ENCODE measurements at places on chromosomes 5 and 9.

DNA sequence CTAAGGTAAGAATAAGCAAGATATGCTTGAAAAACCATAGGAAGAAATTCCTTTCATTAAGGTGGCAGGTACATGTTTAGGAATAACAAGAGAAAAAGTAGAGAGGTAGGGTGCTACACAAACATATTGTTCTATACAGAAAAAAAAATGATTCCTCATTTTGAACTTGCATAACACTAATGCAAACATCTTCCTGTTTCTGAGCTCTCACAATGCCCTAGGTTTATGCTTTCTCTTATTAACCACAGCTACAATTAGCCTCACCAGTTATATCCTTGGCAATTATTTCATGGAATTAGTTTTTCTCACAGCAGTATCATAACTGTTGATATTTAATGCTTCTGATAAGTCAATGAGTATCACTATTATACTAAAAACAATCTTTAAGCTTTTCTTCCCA lies 20.7 kb downstream of the CEMIP2 start:
- DNase-seq: no peak

DNA sequence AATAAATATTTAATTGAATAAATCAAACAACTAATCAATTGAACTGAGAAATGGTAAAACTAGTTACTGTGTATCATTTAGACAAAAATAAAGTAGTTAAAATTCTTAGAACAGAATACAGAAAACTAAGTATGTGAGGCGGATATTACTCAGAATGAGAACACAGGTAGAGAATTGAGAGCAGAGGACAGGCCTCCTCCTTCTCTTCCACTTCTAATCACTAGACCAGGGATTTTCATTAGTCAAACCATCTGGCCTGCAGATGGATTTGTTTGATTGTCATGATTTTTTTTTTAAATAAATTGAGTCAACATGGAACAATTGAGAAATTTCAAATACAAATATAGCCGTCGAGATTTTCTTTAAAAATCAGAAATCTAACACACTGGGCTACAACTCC lies 198.6 kb upstream of the HMHB1 start:
- no peak for DNase-seq

GRCh38 chr5:38985909-38986452 lies 88.2 kb downstream of the RICTOR start:
- no peak for DNase-seq

GRCh38 chr9:101512116-101512515 lies 21.5 kb upstream of the RNF20 start:
- no peak for DNase-seq

DNA sequence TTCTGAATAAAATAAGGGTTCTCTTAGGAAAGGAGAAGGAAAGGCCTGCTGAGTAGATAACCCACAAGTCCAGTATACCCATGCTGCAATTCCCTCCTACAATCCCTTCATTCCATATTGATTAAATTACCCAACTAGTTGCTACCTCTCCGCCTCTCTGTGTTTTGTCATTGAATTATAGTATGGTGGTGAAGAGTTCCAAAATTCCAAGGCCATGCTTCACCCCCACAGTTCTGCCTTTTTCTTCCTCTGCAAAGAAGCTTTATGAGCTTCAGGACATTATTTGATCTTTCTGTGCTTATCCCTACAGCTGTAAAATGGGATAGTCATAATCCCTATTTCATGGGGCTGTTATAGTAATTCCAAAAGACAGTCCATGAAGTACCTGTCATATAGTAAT lies 215.6 kb downstream of the ACTL7B start:
- DNase-seq: no peak

GRCh38 chr9:14006386-14007187 lies 307.4 kb downstream of the NFIB start:
- DNase-seq: no peak

DNA sequence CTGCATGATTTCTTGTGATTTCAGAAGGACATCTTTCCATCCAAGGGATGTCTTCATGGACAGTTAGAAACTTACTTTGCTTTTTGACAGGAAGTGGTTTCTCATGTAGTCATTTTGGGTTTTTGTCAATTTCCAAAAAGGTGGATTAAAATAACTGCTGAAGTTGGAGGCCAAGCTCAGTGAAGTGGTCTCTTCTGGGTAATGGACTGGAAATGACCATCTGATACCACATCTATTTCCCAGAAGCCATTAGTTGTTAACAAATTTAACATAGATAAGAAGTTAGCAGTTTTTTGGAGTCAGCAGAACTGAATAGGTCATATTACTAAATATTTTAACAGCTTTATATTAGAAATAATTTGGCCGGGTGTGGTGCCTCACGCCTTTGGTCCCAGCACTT lies 86.2 kb upstream of the MYO10 start:
- DNase-seq: no peak

- no peak for DNase-seq
Measured at GRCh38 chr5:72817671-72818266, 1.3 kb downstream of the TNPO1 start.

DNA sequence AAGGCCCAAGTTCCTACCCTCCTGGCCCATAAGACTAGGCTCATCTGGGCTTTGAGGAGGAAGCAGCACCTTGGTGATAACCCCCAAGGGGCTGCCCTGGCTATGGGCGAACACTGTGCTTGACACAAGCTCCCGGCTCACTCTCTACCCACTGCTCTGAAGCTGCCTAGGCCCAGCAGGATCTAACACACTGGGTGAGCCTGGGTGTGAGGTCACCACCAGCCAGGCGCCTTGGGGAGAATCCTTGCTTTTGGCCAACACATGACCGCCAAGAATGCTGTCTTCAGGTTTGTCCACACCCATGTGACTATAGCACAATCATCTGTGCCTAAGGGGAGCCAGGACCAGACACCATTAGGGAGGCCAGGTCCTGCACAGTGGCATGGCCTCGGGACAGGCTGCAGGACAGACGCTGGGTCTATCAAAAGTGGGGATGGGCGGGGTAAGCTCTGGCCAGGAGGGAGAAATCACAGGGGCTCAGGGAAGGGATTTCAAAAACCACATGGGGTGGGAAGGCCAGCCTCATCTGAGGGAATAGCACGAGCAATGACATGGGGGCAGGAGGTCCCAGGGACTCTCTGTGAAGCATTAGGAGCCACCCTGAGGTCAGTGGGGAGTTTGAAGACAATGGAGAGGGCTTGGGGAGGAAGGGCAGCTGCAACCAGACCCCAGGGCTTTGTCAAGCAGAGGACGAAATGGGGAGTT lies 29.6 kb downstream of the BICD2 start:
- no peak for DNase-seq

GRCh38 chr9:19533373-19533772 lies 124.6 kb downstream of the ACER2 start:
- no peak for DNase-seq

DNA sequence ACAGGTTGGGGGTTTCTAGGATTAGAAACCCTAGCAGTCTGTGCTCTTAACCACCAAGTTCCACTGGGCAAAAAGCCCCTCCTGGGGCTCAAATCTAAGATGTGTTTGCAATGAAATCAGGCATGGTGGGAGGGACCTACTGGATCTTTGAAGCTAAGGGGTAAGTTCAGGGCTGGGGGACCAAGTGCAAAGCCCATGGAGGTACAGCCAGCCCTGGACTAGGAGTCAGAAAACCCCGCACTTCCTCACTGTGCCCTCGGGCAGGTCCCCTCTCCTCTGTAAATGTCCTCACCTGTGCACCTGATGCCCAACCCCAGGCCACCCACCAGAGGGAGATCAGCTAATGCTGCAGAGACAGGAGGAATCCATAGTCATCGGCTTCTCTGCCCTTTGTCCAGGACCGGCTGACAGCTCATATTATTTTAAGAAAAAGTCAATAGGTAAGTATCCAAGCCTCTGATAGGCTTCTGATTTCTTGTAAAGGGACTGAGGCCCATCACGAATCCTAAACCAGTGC lies 138.3 kb downstream of the PAX5 start:
- DNase-seq: no peak

GRCh38 chr5:72525816-72526215 lies 18.6 kb upstream of the ZNF366 start:
- DNase-seq: no peak

DNA sequence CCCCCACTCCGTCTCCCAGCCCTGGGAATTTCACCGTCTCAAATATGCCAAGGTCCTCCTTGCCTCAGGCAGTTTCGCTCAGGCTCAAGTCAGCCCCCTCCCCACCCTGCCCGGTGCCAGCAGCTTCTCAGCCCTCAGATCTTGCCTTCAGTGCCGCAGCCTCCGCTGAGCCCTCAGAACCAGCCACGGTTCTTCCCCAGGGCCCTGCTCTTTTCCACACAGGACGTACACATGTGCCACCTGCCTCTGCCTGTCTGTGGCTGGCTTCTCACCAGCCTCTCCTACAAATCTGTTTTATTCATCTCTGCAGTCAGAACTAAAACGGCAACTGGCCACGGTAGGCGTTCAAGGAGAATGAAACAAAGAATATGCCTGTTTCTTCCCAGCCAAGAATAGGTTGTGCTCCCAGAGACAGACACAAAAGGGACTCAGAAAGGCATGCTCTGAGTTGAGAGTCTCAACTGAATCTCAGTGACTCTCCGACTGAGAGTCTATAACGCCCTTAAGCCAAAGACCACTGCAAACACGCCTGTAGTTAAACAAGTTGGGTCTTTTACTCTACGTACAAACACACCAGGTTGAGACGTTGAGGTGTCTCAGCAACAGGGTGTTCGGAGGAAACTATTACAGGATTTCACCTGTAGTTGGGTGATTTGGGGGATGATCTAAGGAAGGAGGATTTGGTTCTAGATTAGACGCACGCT lies 10.6 kb upstream of the GRIN1 start:
- DNase-seq: no peak

GRCh38 chr5:2742921-2743679 lies 8.4 kb downstream of the IRX2 start:
- DNase-seq: no peak

- DNase-seq: no peak
Measured at GRCh38 chr5:143126174-143127019, 277.1 kb downstream of the NR3C1 start.

- no peak for DNase-seq
Measured at GRCh38 chr9:93306081-93306480, 122.1 kb downstream of the WNK2 start.

DNA sequence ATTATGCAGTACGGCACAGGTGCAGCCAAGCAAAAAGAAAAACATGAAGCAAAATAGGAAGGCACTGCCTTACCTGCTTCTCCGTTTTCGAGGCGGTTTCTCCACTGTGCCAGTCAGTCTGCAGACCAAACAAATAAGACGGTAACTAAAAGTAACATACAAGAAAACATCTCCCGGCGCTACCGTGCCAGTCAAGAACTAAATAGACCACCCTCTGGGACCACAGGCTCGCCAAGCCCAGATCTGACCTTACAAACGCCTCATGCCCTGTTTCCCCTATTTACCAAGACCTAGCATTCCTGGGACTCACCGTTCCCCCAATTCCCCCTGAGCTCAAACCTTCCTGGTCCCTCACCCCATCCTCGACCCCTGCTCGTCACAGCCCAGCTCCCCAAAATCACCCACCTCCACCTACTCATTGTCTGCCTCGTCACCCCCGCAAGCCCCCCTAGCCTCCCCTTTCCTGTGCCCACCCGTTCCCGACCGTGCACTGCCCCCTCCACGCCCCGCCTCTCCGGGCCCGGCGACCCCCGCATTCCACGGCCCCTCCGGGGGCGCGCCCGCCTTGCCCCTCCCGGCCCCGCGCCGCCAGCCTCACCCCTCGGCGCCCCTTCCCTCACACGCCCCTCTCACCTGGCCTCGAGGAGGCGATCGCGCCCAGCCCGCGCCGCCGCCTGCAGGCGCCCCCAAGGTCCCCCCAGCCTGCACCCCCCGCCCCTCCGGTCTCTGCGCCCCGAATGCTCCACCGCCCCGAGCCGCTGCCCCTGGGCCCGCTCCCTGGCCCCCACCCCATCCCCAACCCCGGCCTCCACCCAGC lies 560 bp downstream of the SCAI start:
- DNase-seq: no peak

GRCh38 chr5:32217886-32218396 lies 43.8 kb upstream of the GOLPH3 start:
- no peak for DNase-seq

DNA sequence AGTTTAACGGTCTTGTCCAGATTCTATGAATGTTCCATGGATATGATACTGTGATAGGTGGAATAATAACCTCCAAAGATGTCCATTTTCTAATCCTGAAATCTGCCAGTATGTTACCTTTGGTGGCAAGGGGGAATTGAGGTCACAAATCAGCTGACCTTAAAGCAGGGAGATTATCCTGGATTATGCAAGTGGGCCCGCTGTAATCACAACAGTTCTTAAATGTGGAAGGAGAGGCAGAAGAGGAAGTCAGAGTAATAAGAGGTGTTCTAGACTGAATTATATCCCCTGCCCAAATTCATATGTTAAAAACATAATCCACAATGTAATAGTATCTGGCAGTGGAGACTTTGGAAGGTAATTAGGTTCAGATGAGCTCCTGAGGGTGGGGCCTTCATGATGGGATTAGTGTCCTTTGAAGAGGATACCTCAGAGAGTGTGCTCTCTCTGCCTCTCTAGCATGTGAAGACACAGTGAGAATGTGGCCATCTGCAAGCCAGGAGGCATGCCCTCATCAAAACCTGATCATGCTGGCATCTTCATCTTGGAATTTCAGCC lies 47.6 kb upstream of the ZFAND5 start:
- no peak for DNase-seq

DNA sequence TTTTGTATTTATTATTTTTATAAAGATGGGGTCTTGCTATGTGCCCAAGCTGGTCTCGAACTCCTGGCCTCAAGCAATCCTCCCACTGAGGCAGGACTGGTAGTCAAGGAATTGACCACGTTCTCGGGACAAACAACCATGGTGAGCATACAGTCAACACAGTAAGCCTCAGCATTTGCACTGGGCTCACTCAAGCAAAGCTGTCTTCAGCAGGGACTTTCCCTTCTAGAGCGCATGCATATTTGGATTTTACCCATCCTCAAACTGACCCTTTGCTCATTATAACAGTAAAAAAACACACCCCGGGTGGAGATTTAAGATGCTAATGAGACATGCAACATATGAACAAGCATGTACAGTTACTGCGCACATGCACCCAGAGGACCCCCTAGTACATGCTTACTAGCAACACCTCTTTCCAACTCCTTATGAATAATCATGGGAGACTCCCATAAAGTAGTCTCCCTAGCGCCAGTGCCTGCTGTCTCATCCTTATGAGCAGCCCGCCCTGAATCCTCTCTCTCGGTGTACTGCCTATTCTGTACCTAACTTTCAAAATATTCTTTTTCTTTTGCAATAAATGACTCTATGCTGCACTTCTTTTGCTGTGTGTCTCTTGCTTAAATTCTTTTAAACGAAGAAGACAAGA lies 41.5 kb downstream of the C5orf22 start:
- DNase-seq: no peak

- DNase-seq: no peak
Measured at GRCh38 chr9:138060365-138060764, 182.8 kb downstream of the CACNA1B start.

- DNase-seq: no peak
Measured at GRCh38 chr5:125293223-125293622, 546.8 kb upstream of the ZNF608 start.

DNA sequence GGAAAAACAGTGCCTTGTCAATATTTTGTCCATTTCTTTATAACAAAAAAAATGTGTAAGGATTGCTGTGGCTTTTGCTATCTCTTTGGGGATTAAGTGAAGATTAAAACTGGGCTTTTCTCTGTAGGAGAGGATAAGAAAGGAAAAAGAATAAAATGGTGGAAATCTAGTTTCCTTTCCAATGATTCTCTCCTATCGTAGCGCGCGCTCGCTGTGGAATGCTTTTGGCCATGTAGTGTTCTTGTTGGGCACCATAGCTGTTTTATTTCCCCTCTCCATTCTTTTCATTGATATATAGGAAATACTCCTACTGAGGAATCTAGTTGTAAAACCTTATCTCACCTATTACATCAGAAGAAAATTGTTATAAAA lies 1.5 kb downstream of the STXBP1 start:
- no peak for DNase-seq
